ENCODE measurements at places on chromosomes 13 and 19. TPM values are rescaled to one million over a fixed set of nuclear protein-coding genes. Genes with fewer than 3 reads are reported as not detected.

- no peak overlapping the region for H3K4me3 ChIP-seq
- no peaks in the 10 kb centered on the region for H3K27me3 ChIP-seq
- no peak overlapping the region for H3K27ac ChIP-seq
- H3K4me1 ChIP-seq: no peaks in the 10 kb centered on the region
Observed at GRCh38 chr13:112940236-112940635, 28.8 kb upstream of the MCF2L start.

GRCh38 chr19:42497492-42498168, 30.7 kb downstream of the CEACAM1 start:
- no peaks in the 10 kb centered on the region for H3K36me3 ChIP-seq
- no peaks in the 10 kb centered on the region for H3K27me3 ChIP-seq
- no peak for DNase-seq
- H3K4me3 ChIP-seq: no peak overlapping the region
- peak overlapping the region; percentile 50 for H3K27ac ChIP-seq

DNA sequence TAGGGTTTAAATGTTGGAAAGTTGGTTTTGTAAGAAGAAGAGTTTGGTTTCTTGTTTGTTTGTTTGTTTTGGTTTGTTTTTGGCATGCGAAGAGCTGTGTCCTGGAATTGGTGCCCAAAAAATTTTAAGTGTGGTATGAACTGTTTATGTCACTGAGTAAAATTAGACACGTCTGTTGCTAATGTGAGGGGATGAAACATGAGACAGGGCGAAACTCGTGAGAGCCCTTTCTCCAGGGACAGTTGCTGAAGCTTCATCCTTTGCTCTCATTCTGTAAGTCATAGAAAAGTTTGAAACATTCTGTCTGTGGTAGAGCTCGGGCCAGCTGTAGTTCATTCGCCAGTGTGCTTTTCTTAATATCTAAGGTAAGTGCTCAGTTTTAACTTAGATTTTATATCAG, at the start of gene SGCG:
Gene SGCG, plus strand, starts transcription at position 269 of the 400 bp plus-strand sequence. CDS start 22,716 bp downstream, outside the sequence.
- no peak within 1 kb of the TSS for H3K27ac ChIP-seq
- H3K4me1 ChIP-seq: no peaks in the 10 kb centered on the region
- DNase-seq: no peak

- no peak overlapping the region for H3K4me3 ChIP-seq
- no peaks in the 10 kb centered on the region for H3K27me3 ChIP-seq
- H3K36me3 ChIP-seq: no peaks in the 10 kb centered on the region
- no peak for DNase-seq
- H3K4me1 ChIP-seq: no peaks in the 10 kb centered on the region
- H3K27ac ChIP-seq: no peak overlapping the region
Observed at GRCh38 chr13:104832231-104832630, 1703.2 kb downstream of the EFNB2 start.

DNA sequence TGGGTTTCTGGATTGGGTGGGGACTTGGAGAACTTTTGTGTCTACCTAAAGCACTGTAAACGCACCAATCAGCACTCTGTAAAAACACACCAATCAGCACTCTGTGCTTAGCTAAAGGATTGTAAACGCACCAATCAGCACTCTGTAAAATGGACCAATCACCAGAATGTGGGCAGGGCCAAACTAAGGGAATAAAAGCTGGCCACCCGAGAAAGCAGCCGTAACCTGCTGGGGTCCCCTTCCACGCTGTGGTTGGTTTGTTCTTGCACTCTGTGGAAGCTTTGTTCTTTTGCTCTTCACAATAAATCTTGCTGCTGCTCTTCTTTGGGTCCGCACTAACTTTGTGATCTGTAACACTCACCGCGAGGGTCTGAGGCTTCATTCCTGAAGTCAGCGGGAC, 37.3 kb downstream of the LIG4 start:
- no peak for DNase-seq
- no peaks in the 10 kb centered on the region for H3K36me3 ChIP-seq
- no peak overlapping the region for H3K4me3 ChIP-seq
- no peak overlapping the region for H3K27ac ChIP-seq
- H3K4me1 ChIP-seq: no peaks in the 10 kb centered on the region

ANGPTL8 gene
- 17.9 TPM for total RNA-seq

PRDX2 gene
- 150 TPM for total RNA-seq

DPRX gene
- total RNA-seq: not detected

DPF1 gene
- not detected for total RNA-seq

MEIOSIN gene
- total RNA-seq: not detected
